ENCODE measurements at places on chromosomes 12 and 14. TPM values are rescaled to one million over a fixed set of nuclear protein-coding genes. Genes with fewer than 3 reads are reported as not detected.

GPR137C gene
- not detected for polyA plus RNA-seq

TPPP2 gene
- 0.62 TPM for polyA plus RNA-seq

TOMM20L gene
- polyA plus RNA-seq = not detected

IRAK3 gene
- polyA plus RNA-seq = 3.6 TPM

CMKLR1 gene
- polyA plus RNA-seq = 0.73 TPM

NANOG gene
- polyA plus RNA-seq = not detected

POC1B gene
- polyA plus RNA-seq = 14.4 TPM

SOX5 gene
- 1.4 TPM for polyA plus RNA-seq

ZDHHC22 gene
- not detected for polyA plus RNA-seq

NTF3 gene
- 1.7 TPM for polyA plus RNA-seq

Measured in stomach (tissue), 19 donors.